Urothelium cell line (cell line): ENCODE measurements at places on chromosomes 3 and 15.

- no peak for DNase-seq
Observed at GRCh38 chr3:11820531-11821041, 26.1 kb downstream of the TAMM41 start.

GRCh38 chr3:154458560-154458959 lies 28.6 kb upstream of the GPR149 start:
- DNase-seq: no peak

- no peak for DNase-seq
Observed at GRCh38 chr3:69092030-69092516, 7.3 kb downstream of the ARL6IP5 start.

GRCh38 chr15:90104551-90104950 lies 2.3 kb upstream of the IDH2 start:
- DNase-seq: no peak

DNA sequence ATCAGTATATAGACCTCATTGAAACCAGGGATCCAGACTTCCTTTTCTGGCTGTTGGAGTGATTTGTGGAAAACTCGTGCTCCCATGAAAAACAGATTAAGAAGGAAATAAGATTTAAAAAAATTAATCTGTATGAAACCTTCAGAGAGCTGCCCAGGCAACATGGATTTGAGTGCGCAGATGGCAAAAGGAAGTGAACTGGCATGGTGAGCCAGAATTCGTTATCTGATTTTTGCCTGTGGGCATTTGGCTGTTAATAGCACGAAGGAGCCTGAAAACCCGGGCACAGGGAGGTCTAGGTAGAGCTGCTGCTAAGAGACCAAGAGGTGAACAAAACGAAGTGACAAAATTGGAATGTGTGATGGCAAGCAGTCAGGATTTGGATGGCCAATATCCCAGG lies 19.1 kb upstream of the SPINK8 start:
- no peak for DNase-seq

DNA sequence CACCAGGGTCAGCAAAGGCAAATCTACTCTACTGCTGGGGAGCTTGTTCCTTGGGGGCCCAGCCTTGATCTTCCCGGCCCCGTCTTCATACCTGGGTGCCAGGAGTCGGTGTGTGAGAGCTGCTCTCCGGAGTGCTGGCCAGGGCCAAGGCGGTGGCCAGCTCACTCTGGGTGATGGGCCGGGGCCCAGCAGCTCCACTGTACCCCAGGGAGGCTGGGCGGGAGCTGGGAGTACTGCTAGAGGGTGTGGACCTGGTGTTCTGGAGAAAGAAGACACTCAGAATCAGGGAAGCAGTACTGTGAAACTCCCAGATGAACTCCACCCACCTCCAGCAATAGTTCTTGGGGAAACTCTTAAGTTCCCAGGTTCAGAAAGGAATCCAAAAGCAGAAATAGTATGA lies 11.9 kb downstream of the UBL7 start:
- no peak for DNase-seq

- no peak for DNase-seq
Observed at GRCh38 chr3:116517308-116517707, 72.0 kb upstream of the LSAMP start.

DNA sequence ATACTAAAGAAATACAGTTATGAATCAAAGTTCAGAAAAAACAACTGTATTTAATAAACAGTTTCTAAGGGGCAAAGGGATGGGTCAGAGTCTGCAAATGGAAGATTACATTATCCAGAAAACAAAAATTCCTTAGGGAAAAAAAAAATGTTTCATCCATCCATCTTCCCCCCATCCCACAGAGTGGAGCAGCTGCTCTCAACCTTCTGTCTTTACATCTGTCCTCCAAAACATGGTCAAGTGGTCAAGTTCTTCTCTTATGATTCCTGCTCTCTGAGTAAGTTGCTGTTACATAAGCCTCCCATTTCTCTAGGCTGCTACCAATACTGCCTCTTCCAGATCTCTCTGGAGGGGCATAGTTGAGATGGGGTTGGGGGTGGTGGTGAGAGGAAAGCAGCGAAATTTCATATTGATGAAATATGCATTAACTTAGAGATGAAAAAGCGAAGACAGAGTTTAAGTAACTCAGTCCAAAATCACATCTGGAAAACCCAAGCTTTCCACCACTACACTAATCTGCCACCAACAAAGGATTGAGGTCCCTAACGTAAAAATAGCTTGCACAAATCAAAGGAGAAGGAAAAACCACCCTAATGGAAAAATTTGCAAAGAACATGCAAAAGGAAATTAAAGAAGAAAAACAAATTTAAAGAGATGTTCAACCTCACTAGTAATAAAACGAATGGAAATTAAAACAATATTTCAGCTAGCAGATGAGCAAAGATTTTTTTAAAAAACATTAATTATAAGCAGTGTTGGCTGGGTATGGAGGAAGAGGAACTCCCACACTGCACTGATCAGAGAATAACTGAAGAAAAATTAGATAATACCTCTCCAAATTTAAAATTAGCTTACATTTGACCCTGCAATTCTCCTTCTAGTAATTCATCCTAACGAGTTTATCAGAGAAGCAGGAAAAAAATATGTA lies 109.5 kb downstream of the ST8SIA2 start:
- no peak for DNase-seq

- DNase-seq: no peak
Observed at GRCh38 chr15:22883196-22883595, 44.7 kb downstream of the NIPA2 start.

GRCh38 chr15:98321896-98322295 lies 326.4 kb upstream of the IGF1R start:
- no peak for DNase-seq

DNA sequence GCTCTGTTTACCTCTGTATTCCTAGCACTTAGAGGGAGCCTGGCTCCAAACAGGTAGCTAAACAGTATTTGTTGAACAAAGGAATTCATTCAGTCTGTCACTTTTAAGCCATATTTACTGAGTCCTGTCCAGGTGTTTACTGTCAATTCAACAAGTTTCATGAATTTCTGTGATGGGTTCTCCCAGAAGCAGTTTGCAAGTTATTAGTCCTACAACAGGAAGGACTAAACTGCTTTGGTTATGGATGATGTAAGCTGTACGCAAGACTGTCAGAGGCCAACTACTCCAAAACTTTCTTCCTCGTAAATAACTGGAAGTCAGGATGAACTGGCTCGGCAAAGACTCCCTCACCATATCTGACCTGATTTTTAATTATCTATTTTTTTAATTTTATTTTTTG lies 25.1 kb downstream of the STIMATE start:
- no peak for DNase-seq

GRCh38 chr3:130093741-130094391 lies 12.2 kb downstream of the ALG1L2 start:
- DNase-seq: no peak
